ENCODE measurements at places on chromosomes 6 and 20.

GRCh38 chr20:63857764-63858392, 3.4 kb upstream of the ABHD16B start:
- DNase-seq = no peak

DNA sequence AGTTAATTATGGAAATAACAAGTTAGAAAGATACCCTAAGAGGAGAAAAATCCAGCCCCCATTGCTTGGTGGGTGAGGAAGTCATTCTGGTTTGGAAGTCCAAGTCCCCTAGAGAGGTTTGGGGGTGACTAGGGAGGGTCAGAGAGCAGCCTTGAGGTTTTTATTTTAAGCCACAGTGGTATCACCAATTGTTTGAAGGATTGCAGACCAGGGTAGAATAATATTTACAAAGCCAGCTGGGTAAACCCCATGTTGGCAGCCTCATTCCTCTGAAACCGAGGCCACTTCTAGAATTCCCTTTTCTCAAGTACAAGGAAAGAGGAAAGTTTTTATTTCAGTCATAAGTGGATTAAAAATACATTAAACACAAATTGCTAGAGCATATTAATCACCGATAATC, 99.7 kb downstream of the TMEM170B start:
- no peak for DNase-seq

- peak; percentile 93 for DNase-seq
Measured at GRCh38 chr6:31462964-31463870, 34.7 kb upstream of the MICB start.

DNA sequence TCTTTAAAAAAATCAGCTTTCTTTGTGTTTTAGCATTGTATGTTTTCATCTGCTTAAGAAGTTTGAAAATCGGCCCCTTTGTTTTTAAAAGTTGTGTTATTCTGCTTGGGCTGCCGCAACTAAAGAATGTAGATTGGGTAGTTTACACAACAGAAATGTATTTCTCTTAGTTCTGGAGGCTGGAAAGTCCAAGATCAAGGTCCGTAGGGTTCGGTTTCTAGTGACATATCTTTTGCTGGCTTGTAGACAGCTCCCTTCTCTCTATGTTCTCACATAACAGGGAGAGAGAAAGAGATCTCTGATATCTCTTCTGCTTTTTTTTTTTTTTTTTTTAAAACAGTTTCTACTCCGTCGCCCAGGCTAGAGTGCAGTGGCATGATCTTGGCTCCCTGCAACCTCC, 138.6 kb downstream of the TBC1D7 start:
- DNase-seq = no peak

DNA sequence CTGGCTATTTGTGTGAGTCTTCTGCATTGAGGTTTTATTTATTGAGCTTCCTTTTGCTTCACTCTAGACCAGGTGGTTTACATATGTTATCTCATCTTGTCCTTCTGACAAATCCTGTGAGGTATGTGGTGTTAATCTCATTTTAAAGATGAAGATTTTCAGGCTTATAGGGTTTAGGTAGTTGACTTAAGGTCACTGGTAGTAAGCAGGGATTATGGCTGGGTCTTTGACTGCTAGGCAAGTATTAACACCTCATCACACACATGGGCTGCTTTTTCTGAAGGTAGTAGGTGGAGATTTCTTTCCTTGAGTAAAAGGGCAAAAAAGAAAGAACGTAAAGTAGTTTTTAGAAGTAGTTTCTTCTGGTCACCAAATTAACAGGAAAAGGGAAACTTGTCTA, 72.6 kb downstream of the CDKAL1 start:
- DNase-seq = no peak

DNA sequence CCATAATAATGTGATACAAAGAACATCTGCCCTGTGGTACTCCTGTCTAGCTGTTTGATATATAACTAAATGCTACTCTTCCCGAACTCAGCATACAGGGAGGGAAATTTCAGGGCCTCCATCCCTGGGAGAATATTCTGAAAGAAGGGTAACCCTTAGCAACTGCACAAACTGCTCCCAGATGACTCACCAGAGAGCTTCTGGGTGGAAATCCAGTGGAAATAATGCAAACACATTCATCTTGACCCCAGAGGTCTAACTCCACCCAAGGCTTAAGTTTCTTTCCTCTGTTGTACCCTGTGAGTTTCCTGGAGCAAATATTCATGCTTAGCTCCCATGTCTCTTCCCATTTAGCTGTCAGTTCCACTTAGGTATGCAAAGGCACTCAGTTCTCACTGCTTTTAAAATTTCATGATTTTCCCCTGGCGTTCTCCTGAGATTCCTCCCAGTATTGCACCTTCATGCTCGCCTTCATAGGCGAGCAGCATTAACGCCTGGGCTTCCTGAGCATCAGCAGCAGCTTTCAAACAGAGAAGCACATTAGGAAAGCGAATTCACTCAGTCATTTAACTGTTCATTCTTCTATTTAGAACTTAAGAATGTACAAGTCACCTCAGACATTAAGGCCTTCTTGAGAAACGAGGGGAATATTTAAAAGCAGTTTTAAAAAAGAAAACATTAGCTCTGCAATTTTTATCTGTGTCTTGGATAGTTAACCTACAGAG, 43.8 kb upstream of the LAMA4 start:
- DNase-seq = no peak

- no peak for DNase-seq
Measured at GRCh38 chr6:4346659-4347333, 211.4 kb upstream of the ECI2 start.

DNA sequence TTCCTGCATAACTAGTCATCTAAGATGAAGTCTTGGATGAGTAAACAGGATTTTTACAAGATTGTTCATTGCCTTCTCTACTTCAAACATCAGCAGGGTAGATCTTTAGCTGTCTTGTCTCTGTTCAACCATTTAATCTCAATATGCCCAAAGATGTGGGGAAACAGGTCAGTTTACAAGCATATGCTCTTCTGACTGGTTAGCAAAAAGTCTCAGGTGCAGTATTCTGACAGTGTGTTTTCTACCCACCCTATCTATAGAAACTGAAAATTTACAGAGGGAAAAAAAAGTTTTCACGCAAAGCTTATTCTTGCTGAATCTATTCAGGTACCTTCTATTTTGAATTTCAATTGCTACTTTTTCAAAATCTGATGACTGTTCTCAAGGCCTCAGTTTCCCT, 29.0 kb downstream of the MAP3K5 start:
- no peak for DNase-seq

- DNase-seq = no peak
Measured at GRCh38 chr6:30450909-30451841, 38.1 kb upstream of the HLA-E start.
